HFF-Myc (cell line): ENCODE measurements at places on chromosomes 6 and 20.

GRCh38 chr6:102075539-102075938 lies 682.0 kb downstream of the GRIK2 start:
- no peak for DNase-seq

DNA sequence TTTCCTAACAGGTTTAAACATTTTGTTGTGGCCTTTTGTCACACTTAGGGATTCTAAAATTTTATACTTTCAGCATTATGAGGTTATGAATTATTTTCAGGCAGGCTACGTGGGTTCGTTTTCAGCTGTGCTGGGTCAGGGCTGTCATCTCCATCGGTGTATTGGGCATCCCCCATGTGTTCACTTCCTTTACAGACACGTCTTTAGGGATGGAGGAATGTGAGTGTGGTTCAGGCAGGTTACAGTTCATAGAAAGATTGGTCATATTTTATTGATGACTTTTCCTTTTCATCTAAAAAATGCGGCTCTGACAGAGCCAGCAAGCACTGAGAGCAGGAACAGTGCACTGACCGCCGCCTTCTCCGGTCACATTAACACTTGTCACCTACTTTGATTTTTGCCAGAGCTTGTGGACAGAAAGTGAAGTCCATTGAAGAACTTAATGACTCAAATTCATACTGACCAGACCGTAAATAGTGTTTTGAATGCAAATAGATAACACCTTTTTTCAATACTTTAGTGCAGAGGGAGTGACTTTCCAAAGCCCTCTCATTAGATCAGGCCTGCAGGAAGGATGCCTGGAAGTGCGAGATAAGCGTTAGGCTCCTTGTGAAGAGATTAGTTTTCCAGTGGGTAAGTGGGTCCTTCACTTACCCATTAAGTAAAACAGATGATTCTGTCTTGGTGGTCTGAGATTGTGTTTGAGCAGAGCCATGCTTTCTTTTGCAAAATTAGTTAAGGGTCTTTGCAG lies 113.1 kb downstream of the TIAM2 start:
- no peak for DNase-seq

GRCh38 chr6:25239498-25239897 lies 39.7 kb upstream of the CARMIL1 start:
- no peak for DNase-seq

GRCh38 chr20:50508171-50508755 lies 1.9 kb upstream of the PTPN1 start:
- no peak for DNase-seq

- DNase-seq, result no peak
Observed at GRCh38 chr6:53230775-53231467, 82.3 kb upstream of the GCM1 start.

DNA sequence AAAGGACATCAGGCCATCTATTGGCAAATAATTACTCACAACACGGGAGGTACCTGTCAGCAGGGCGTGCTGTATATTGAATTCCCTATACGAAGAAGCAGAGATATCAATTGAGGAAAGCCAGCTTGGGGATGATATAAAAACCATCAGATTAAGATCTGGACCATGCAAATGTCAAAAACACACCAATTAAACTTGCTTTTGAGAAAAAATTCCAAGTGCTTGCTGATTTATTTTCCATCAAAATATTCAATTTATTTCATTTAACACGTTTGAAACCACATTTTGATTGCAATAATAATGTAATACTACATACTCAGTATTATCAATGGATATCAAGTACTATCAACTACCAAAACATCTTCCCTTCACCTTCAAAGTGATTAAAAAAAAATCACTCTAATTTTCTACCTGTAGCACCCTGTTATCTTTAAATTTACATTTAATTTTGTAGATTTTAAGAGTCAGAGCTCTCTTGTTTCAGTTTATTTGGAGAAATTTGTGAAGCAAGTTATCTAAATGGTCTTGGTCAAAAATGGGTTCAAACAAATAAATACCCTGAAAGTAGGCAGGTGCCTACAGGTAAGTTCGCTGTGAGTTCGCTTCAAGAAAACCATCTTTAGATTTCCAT lies 6.8 kb upstream of the TBX18 start:
- DNase-seq, result no peak

GRCh38 chr20:53002786-53003185 lies 30.6 kb downstream of the TSHZ2 start:
- no peak for DNase-seq

- DNase-seq, result no peak
Observed at GRCh38 chr6:97077380-97077779, 152.9 kb downstream of the KLHL32 start.

DNA sequence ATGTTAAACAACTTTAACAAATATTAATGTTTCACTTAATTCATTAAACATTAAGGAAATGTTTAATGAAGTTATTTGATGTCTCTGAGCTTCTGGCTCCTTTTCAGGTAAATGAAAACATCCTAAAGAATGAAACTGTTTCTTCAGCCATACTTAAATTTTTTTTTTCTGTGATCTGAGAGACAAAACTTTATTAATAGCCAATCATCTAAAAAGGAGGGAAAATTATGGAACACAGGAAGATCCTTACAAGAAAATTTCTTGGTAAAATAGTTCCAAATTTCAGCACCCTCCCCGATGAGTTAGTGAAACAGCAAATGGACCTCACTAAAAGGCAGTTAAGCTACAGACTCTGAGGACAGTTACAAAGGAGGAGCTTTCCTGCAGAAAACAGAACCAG lies 185.2 kb downstream of the REV3L start:
- no peak for DNase-seq

DNA sequence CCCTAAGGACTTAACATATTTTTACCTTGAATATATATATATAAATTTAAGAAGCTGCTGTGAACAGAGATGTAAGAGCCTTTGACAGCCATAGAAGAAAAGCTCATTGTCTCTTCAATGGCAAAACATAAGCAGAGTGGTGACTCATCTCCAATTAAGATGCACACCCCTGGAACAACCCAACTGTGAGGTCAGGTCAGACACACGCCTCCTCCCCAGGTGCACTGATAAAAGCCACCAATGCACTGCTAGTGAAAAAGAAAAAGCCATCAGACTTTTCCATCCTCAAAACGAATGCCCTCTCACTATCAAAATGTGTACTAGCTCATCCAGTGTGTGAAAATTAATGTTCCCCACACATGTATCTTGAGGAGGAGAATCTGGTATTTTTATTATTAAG lies 100.1 kb downstream of the SMLR1 start:
- no peak for DNase-seq

- no peak for DNase-seq
Observed at GRCh38 chr20:43941476-43942200, 27.0 kb downstream of the TOX2 start.

DNA sequence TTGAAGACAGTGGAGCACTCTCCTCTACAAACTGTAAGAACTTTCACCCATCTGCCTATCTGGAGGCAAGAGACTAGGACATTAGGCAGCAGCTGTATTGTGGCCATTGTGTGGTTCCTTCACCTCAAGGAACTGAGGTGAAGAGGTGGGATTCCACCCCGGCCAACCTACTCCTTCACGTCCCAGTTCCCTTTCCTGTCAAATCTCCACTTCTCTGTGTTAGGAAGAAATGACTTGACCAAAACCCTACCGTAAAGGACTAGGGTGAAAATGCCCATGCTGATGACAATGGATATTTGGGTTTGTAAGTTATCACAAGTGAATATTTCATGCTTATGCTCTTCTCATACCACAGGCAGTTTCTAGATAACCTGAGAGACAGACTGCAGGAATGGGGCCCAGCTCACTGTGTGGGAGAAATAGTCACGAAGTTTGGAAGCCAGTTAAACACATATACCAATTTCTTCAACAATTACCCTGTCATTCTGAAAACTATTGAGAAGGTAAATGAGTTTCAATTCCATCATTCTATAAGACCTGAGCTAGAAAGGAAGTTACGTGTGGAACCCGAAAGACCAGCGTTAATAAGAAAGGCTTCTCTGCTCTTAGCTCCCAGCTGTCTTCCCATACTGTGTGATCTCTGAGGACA lies 86.6 kb downstream of the ECT2L start:
- no peak for DNase-seq

GRCh38 chr6:30769853-30770524 lies 25.6 kb upstream of the IER3 start:
- no peak for DNase-seq

DNA sequence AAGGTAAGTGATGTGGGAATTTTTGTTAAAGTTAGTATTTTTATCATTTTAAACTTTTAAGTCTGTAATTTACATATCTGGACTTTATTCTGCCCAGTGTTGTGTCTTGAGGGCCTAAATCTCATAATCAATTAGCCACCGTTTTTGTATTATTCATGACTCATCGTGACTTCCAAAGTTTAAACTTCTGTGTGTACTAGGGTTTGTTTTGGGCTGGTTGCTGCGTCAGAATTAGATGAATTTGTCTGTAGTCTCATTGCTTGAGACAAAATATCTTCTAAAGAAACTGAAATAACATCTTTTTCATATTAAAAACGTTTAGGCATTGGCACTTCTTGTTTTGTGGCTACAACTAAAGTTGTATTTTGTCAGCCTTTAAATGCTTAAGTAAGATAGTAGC lies 41.3 kb downstream of the CDYL start:
- DNase-seq, result no peak

GRCh38 chr20:14838663-14839628 lies 501.5 kb upstream of the FLRT3 start:
- peak; percentile 72 for DNase-seq

- DNase-seq, result no peak
Observed at GRCh38 chr6:147204843-147205311, 660 bp downstream of the STXBP5 start.

DNA sequence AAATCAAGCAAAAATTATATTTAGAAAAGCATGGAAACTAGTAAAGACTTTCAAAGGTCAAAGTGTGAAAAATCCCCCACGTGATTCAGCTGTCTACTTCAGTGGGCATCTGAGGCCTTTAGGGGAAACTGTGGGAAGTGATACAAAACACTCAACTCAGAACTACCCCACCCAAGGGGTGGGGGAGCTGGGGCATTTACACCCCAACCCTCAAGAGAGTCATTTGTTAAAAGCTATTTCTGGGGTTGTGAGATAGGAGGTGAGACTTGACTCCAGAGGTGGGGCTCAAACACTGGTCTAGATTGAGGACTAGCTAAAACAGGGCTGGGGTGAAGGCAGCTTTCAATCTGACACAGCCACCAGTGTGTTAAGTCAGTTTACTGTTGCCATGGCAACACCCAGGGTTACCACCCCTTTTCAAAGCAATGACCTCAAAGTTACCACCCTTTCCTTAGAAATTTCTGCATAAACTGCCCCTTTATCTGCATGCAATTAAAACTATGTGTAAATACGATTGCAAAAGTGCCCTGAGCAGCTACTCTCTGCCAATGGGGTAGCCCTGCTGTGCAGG lies 9.9 kb upstream of the GTSF1L start:
- no peak for DNase-seq

- DNase-seq, result no peak
Observed at GRCh38 chr6:106452628-106453027, 92.1 kb downstream of the CRYBG1 start.

GRCh38 chr6:156747715-156748114 lies 29.5 kb upstream of the ARID1B start:
- DNase-seq, result no peak

GRCh38 chr20:64133951-64134407 lies 26.6 kb upstream of the NPBWR2 start:
- no peak for DNase-seq

GRCh38 chr6:97176468-97176867 lies 106.5 kb downstream of the MMS22L start:
- DNase-seq, result no peak

GRCh38 chr6:87065117-87065516 lies 29.8 kb downstream of the CGA start:
- no peak for DNase-seq

DNA sequence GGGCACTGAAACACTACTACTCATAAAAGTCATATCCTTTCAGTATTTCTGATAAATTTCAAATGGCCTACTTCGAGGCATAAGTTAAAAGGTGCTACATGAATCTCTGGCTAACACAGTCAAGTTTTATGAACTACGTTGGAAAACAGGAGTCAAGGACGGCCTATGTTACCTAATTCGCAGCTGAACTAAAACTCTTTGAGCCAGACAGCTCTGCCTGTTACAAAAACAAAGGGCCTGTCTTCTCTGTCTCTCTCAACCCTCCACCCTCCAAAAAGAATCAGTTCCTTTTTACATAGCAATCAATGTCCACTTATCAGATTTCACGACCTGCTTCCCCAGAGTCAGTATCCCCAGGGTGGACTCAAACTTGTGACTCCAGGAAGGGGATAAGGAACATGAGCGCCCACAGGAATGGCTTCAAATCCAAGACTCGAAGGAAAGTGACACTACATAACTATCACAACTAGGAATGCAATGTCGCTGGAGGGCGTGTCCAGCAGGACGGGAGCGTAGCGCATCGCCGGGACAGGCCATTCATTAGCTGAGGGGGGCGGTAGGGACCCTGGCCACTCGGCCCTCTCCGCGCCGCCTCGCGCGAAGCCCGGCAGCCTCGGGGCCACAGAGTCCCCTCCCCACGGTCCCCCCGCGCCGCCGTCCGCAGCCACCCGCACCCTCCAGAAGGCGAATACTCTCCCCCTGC lies 591 bp downstream of the IBTK start:
- DNase-seq, result no peak

DNA sequence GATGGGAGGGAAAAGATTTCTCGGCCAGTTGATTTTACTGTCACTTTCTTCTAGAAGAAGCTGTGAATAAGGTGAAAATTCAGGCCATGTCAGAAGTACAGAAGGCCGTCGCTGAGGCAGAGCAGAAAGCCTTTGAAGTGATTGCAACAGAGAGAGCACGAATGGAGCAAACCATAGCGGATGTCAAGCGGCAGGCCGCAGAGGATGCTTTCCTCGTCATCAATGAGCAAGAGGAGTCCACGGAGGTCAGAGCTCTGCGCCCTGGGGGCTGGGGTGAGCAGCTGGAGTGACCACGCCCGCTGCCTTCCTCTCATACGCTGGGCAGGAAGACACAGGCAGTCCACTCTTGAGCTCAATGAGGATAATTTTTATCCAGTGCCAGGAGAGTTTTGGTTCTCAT lies 21.8 kb upstream of the C20orf144 start:
- DNase-seq, result no peak

DNA sequence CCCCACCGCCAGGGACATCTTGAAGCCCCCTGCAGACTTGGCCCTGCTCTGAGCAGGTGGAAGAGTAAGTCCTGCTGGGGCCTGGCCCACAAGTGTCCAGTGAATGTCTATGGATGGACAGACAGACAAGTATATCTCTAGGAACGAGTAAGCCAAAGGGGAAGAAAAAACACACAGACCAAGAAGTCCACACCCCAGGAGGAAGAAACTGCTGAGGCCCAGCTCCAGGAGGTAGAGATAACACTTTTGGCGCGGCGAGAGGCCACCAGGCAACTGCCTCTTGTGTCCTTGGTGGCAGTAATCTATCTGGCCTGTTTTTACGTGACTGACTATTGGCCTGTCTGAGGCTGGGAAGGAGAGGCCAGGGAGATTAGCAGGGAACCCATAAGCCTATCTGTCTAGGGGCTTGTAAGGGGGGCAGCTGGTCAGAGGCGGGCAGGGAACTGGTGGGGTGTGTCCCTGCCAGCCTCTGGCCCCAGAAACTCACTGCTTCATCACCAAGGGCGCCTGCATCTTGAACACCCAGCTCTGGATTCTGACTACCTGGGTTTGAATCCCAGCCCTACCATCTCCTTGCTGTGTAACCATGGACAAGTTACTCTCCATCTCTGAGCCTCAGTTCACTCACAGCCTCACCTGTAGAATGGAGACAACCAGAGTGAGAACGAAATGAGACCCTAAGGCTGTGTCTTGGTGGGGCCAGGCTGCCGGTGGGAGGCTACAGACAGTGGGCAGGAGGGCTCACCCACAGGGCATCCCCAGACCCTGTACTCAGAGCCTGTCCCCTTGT lies 31.3 kb downstream of the C20orf203 start:
- no peak for DNase-seq

- DNase-seq, result no peak
Observed at GRCh38 chr20:26135325-26136110, 438.9 kb upstream of the ZNF337 start.

GRCh38 chr6:26224547-26224912 lies 137.3 kb downstream of the HFE start:
- no peak for DNase-seq
